T-helper 2 cell (primary cell): ENCODE measurements at places on chromosomes 6 and 20.

- no peak for DNase-seq
Measured at GRCh38 chr6:90431576-90431975, 134.9 kb upstream of the BACH2 start.

DNA sequence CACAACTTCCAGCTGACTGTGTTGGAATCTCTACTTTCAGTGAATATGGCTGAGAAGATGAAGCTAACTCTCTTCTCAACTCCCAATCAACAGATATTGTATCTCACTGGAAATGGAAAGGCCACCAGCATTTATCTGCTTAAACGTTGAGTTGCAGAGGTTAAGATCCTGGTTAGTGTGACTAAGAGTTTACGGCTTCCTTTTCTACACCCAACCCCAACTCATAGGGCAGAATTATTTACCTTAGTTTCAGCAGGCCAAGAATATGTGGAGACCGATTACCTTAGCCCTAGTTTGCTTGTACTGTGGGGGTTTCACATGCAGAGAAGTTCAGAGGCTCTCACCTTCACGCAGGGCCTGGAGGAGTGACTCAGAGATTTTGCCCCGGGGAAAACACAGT is 1026.6 kb downstream of the EYS start:
- no peak for DNase-seq

- DNase-seq: no peak
Measured at GRCh38 chr6:111662072-111662793, 56.6 kb upstream of the TRAF3IP2 start.

- no peak for DNase-seq
Measured at GRCh38 chr6:36691011-36691410, 6.6 kb upstream of the RAB44 start.

GRCh38 chr6:97195117-97195516 is 87.9 kb downstream of the MMS22L start:
- DNase-seq: no peak

DNA sequence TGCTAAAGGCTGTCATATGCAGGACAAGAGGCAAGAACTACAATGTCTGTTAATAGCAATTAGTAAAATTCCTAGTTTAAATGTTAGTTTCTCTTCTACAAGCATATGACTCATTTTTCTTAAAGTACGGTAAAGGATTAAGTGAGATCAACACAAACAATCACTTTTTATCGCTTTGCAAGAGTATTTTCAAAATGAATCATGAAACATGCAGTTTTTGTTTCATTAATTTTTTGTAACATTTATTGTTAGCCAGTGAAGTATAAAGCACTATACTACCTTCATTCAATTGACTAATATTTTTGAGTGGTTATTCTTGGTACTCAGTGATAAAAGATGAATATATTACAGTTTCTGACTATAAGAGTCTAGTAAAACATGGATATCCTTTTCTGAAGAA is 138.6 kb downstream of the AHI1 start:
- DNase-seq: no peak

- DNase-seq: no peak
Measured at GRCh38 chr20:49489688-49490087, 7.2 kb upstream of the KCNB1 start.

DNA sequence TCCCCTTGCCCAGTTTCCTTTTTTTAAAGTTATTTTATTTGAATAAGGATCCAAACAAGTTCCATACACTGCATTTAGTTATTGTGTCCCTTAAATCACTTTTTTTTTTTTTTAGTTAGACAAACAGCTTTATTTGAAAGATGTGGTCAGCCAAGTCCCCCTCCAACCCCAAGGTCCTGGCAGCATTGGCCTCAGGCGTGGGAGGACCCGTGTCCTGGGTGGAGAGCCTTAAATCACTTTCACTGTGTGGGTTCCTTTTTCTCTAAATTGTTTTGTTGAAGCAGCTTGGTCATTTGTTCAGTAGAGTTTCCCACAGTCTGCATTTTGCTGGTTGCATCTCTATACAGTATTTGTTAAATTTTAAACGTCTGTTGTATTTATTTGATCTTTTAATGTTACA is 5.2 kb upstream of the TBCC start:
- no peak for DNase-seq
